ENCODE measurements at places on chromosomes 7 and 10. TPM values are rescaled to one million over a fixed set of nuclear protein-coding genes. Genes with fewer than 3 reads are reported as not detected.
A peak's percentile ranks its signal among the peaks of the same experiment; 100 is the strongest.

DNA sequence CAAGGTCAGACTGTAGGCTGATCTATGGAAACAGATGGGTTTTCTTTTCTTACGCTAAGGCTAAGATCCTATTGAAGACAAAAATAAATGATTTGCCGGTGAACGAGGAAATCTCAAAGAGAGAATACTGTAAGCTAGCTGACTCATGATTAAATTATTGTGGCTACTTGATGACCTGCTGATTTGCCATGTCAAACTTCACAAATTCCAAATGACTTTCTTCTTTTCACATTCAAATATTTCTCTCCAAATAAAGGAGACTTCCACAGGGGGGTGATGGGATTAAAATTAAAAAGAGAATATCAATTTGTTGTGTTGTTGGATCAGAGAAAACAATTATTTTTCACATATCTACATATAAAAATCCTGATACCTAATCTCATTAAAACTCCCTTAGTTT lies 860.6 kb upstream of the ZWINT start:
- H3K4me3 ChIP-seq = no peak overlapping the region
- no peaks in the 10 kb centered on the region for H3K27me3 ChIP-seq
- DNase-seq = no peak
- no peaks in the 10 kb centered on the region for H3K4me1 ChIP-seq

DNA sequence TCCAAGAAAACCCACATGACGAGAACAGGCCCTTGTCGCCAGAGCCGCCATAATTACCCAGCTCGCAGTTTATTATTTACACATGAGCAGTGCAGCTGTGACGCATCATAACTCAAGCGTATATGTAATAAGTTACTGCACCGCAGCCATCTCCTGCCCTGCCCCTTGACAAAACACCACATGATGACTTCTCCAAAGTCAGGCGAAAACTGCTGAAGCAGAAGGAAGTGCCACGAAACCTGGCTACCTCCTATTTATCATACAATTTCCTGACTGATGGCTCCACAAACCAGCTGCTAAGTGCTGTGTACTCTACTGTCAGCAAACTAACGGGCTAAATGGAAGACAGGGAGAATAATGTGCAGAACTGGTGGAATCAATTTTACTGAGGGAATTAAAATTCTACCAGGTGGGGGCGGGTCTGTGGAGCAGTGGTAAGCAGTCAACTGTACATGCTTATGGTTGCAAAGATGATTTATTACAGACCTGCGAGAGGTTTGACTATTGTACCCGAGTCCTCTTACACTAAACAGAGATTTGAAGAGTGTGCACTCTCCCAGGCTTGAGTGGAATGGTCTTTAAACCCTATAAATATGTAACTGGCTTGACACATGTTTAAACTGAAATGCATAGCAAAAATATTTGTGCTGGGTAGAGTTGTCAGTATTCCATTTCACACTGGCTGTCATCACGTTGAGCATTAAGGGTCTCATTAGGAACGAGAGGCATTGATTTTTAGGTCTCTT lies 156.0 kb downstream of the GLI3 start:
- no peaks in the 10 kb centered on the region for H3K27me3 ChIP-seq
- no peak overlapping the region for H3K4me3 ChIP-seq
- peak overlapping the region; percentile 2 for H3K27ac ChIP-seq

DNA sequence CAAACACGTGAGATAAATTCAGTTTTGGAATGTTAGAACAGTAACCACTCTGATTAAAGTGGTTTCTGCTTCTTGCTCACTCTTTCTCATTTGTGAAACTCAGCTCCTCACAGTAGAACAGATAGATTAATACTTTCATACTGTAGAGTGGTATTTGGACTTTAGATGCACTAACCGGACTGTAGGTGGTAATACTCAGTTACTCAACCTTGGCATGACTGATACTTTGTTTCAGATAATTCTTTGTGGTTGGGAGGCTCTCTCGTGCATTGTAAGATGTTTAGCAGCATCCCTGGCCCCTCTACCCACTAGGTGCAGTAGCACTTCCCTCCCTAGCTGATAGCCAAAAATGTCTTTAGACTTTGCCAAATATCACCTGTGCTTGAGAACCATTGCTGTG lies 37.6 kb downstream of the MCU start:
- no peak for DNase-seq
- H3K4me3 ChIP-seq = no peak overlapping the region
- no peaks in the 10 kb centered on the region for H3K27me3 ChIP-seq
- H3K36me3 ChIP-seq = no peaks in the 10 kb centered on the region

Gene SHH
- 21.2 TPM for total RNA-seq

Gene SAMD9L
- total RNA-seq = 4.5 TPM

Gene DPYSL4
- 2.8 TPM for total RNA-seq

DNA sequence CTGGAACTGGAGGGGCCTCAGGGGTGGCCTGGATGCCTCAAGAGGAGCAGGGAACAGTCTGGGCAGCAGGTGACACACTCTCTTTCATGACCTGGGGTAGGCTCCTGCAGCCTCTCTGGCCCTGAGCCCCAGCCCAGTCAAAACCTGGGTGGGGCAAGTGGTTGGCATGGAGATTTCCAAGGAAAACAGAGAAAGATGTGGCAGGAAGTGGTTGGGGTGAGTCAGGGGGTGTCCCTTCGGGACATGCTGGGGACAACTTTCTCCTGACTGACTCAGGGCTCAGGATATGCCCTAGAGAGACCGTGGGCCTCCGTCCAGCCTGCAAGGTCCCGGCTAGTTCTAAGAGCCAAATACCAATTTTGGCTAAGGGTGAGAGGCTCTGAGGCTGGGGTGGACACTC lies 2.9 kb downstream of the AQP1 start:
- H3K4me3 ChIP-seq = no peak overlapping the region
- DNase-seq = no peak
- H3K36me3 ChIP-seq = no peaks in the 10 kb centered on the region
- no peaks in the 10 kb centered on the region for H3K27me3 ChIP-seq
- H3K4me1 ChIP-seq = peaks cover 30% of the 10 kb centered on the region

DNA sequence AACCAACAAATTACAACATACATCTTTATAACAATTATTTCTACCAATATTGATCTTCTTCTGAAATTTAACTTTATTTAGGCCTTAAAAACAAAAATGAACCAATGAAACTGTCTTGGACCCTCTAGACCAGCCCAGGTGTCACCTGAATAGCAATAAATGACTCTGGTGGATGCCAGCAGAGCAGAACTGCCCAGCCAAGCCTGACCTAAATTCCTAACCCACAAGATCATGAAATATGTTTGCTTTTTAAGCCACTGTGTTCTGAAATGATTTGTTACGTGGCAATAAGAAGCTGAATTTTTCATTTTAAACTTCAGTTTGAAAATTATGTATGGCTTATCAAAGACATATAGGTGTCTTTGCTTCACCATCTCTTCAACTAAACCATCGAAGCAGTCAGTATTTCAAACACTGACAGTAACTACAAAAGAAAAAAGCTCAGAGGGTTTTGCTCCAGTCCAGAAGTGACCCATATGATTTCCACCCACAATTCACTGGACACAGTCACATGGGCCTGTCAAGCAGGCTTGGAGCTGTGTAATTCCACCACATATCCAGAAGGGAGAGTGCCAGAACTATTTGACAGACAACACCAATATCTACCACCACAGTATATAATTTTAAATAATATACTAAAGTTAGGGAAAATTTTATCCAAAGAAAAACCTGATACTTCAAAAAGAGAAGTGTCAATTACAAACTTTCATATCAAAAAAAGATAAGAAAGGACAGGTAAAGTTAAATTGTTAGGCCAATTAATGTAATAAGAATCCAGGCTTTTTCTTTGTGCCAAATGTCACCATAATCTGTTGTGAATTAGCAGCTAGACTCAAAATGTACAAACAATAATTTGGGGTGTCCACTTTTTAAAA lies 94.5 kb downstream of the KMT2C start:
- peak; percentile 67 for DNase-seq
- H3K36me3 ChIP-seq = no peaks in the 10 kb centered on the region
- H3K27ac ChIP-seq = no peak overlapping the region
- H3K27me3 ChIP-seq = no peaks in the 10 kb centered on the region
- H3K4me3 ChIP-seq = no peak overlapping the region

Gene LOXL4
- 32.7 TPM for total RNA-seq

GRCh38 chr10:16944986-16945385 lies 127.8 kb upstream of the RSU1 start:
- no peaks in the 10 kb centered on the region for H3K36me3 ChIP-seq
- peak overlapping the region; percentile 84 for H3K27ac ChIP-seq
- no peak for DNase-seq
- peaks cover 9% of the 10 kb centered on the region for H3K4me1 ChIP-seq

DNA sequence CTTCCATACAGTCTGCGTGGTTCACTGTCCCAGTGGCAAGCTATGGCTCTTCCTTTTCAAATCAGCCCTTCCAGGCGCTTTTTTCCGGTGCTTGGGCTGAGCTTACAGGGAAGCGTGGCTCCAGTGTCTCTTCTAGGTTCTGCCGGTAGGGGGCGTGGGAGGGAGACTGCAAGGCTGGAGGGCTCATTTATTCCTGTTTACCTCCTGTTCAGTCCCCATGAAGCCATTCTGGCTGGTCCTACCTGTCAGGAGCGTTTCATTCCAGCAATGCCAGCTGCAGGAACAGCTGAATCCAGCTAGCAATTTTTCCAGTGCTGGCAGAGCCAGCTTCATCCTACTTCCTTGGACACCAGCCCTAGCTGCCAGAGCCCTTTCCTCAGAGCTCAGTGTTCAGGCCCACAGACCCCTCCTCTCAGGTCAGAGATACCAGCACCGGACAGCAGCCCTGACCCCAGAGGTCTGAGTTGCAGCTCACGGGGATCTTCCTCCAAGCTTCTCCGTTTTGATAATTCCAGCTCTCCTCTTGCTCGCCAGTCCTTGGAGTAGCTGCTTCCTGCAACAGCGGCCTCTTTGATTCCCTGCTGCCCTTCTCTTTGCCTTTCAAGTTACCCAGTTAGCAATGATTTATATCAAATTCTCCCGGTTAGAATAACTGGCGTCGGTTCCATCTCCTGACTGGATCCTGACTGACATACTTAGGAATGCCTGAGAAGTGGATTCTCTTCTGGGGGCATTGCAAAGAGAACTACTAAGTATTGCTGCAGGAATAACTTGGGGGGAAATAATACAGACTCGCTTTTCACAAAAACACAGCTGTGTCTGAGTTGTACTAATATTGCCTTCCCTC lies 129.8 kb downstream of the FRMD4A start:
- no peaks in the 10 kb centered on the region for H3K36me3 ChIP-seq
- H3K27me3 ChIP-seq = no peaks in the 10 kb centered on the region
- no peak overlapping the region for H3K4me3 ChIP-seq
- no peaks in the 10 kb centered on the region for H3K4me1 ChIP-seq
- no peak overlapping the region for H3K27ac ChIP-seq

Gene MBLAC1
- 2.7 TPM for total RNA-seq

GRCh38 chr7:29248713-29249382 lies 54.3 kb downstream of the CHN2 start:
- peak; percentile 44 for DNase-seq
- H3K27me3 ChIP-seq = no peaks in the 10 kb centered on the region
- H3K36me3 ChIP-seq = no peaks in the 10 kb centered on the region
